ENCODE measurements at places on chromosomes 2 and 18.
A peak's percentile ranks its signal among the peaks of the same experiment; 100 is the strongest.

GRCh38 chr2:235555371-235555770, 61.5 kb downstream of the AGAP1 start:
- peak; percentile 84 for DNase-seq

- peak; percentile 59 for DNase-seq
These were observed 13.0 kb downstream of the PPM1B start for GRCh38 chr2:44181648-44182047.

DNA sequence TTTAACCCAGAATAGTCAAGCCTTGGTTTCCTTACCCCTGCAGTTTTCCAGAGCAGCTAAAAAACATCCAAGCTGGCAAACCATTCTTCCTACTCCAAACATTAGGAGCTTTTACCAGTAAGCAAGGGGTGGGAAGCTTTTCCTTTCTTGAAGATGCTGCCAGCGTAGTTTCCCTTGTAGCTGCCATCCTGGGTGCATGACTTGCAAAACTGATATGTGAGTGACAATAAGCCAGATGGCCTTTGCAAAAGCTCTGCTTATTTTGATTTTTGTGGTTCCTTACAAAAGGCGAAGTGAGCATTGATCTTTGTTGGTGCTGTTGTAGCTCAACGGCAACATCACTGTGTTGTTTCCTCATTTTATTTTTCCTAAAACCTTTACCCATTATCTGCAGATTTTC, 138.8 kb downstream of the WDSUB1 start:
- DNase-seq = peak; percentile 56

DNA sequence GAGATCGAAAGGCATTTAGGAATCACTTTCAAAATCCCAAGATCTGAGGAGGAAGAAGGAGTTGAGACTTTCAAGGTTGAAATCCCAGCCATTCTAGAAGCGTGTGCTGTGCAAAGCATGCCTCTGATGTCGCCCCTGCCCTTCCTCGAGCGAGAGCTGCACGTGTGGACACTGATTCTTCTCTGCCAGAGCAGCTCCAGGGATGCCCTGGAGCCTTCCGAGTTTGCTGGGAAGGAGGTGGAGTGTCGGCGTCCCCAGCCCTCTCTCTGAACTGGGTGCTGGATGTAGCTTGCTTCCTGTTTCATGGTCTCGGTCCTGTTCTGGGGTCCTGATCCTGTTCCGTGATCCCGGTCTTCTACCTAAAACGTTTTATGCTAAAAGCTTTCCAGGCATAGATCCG, 76.1 kb downstream of the TWIST2 start:
- DNase-seq = no peak

- DNase-seq = no peak
These were observed 23.4 kb downstream of the AKAIN1 start for GRCh38 chr18:5173646-5174045.

DNA sequence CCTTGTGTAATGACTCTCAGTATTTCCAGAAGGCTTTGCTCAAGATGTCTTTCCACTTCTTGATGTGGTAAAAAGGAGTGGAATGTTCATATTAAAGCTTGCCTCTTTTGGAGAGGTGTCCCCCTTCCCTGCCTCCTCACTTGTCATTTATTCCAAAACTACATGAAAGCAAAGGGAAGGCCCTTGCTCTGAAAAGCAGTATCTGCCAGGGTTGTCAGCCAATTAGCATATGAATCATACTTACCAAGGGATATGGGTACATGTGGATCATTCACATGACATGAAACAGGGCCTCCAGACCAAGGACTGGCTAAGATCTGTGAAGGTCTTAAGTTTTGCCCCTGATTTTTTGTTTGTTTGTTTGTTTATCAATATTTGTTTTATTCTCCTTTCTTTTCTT, 31.3 kb downstream of the ANXA4 start:
- DNase-seq = no peak

DNA sequence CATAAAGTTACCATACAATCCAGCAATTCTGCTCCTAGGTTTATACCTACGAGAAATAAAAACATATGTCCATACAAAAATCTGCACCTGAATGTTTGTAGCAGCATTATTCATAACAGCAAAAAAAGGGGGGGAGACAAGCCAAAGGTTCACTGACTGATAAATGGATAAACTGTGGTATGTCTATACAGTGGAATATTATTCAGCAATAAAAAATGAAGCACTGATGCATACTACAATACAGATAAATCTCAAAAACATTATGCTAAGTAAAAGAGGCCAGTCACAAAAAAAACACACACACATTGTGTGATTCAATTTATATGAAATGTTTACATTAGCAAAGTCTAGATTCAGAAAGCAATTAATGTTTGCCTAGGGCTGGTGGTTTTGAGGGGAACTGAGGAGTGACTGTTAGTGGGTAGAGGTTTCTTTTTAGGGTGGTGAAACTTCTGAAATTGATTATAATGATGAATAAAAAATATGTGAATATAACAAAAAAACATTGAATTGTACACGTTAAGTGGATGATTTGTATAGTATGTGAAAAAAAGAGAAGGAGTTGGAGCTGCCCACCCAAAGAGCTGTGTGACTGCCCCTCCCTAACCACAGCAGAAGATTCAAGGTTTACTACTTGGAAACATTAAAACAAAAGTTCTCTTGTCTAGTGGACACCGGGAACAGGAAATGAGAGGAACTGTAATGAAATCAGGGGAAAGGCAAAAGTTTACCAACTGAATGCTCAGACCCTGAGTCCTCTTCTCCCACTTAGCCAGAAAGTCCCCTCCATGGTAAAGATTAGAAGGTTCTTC, 13.4 kb downstream of the COLEC12 start:
- no peak for DNase-seq

GRCh38 chr18:58254873-58255511, 211.0 kb downstream of the NEDD4L start:
- DNase-seq = no peak

DNA sequence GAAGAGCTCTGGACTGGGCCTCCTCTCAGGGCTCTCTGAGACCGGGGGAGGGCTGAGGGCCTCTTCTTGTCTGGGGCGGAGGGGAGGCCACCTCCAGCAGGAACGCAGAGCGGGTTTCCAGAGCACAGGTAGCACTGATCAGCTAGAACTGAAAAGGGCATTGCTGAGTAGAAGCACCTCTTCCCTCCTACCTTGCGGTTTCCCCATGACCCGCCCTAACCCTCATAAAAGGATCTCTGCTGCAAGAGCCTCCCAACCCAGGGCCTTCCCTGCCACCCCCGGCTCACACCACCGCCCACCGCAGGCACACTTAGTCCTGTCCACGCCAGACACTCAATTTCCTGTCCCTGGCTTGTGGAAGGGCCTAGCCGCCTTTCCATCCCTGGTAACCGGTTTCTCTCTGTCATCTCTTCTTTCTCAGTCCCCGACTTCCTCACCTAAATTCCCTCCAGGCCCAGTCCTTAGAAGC, 966 bp downstream of the ADCY3 start:
- DNase-seq = no peak

GRCh38 chr2:104599787-104600510, 254.0 kb upstream of the POU3F3 start:
- peak; percentile 81 for DNase-seq

- no peak for DNase-seq
These were observed 155.8 kb downstream of the ZNF516 start for GRCh38 chr18:76339246-76339620.

DNA sequence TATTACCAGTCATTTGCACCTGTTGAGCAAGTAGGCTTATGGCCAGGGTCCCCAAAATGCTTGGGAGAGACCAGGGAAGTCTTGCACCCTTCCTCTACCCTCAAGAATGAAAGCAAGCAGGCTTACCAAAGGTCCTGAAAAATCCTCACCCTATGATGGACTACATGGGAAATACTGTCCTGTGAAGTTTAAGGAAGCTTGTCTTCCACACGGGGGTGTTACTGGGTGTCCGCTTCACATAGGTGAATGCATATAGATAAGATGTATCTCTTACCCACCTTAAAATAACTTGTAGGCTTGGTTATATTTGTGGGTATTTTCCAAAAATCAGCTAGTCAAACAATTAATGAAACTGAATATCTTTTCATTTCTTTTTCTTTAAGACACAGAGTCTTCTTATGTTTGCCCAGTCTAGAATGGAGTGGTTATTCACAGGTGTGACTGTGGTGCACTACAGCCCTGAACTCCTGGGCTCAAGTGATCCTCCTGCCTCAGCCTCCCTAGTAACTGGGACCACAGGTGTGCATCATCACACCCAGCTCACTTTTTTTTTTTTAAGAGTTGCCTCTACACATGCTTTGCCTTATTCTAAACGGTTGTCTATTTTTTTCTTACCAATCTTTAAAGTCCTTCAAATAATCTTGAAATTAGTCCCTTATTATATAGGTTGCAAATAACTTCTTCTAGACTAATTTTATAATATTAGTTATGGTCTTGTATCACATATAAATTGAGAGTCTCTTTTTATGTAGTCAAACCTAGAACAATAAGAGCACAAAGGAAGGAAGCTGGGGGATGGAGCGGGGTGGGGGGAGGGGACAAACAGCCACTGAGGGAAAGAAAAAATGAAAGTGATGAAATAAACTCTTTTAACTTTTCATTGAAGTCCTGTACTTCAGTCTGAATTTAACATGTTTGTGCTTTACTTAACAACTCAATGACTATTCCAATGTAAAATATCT, 49.0 kb downstream of the CERKL start:
- no peak for DNase-seq

DNA sequence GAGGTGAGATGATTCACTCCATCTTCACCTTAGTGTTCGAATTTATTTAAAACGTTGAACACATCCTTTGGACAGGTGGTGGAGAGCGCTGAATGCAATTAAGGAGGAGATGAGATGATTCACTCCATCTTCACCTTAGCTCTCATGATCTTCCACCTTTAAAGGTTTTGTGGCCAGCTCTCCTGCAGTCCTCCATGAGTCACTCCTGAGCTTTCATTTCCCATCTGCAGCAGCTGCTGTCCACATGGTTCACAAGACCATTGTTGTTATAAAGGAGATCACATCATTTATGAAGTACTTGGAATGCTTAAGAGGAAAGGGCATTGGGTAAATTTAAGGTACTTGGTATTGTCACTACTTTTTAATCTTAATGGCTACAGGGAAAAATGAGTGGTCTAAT, 298.5 kb downstream of the PAX3 start:
- DNase-seq = no peak

- no peak for DNase-seq
These were observed 90.8 kb downstream of the DSEL start for GRCh38 chr18:67425672-67426071.

DNA sequence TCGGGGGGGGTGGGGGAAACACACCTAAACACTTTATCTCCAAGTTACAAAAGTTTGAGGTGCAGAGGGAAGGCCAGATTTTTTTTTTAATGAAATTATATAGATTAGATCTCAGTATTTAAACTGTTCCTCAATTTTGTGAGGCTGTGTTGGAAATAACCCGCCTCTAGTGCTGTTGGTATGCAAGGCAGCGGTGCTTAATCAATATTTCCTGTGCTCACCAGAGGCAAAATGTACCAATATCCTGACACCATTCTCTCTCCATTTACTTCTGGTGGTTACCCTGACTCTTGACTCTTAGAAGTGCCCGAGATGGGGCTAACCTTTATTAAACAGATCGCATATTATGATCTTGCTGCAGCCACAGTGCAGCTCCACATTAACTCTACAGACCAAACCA, 54.8 kb upstream of the EML6 start:
- no peak for DNase-seq

DNA sequence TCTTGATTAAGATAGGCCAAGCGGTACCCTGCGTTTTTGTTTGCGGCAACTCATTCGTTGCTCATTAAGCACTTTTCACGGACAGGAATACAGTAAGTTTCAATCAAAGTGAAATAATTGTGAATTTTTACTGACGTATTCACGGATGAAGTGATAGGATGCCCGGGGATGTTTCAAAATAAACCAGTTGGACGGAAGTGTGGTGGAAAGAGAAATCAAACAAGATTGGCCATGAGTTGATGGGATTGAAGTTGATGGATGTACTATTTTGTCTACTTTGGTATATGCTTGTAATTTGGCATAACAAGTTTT, 481 bp downstream of the TMEM177 start:
- no peak for DNase-seq

GRCh38 chr2:240629968-240630770, 4.9 kb downstream of the GPR35 start:
- no peak for DNase-seq

GRCh38 chr2:155218945-155219344, 520.5 kb downstream of the KCNJ3 start:
- DNase-seq = no peak

DNA sequence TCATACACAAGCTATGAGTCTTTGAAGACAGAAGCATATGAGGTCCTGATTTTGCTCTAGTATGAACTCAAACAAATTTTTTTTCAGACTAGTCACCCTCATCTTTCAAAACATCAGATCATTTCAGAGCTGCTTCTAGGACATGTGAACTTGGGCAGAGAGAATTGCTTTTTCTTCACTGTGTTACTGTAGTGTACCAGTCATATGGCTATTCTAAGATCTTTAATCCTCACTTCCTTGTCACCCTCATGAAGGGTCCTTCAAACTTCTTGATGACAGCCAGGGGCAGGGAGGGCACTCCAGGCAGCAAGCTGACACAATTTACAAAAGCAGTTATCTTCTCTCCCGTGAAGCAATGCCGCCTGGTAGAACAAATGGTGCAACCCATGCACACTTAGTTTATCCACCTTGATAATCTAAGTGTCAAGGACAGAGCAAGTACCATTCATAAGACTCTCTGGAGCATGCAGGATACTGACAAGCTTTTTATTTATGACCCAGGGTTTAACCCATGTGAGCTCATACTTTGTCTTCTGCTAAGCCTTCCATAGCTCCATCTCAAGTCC, 200.6 kb downstream of the DPP10 start:
- no peak for DNase-seq

- DNase-seq = no peak
These were observed 59.5 kb upstream of the ITPRID2 start for GRCh38 chr2:181832015-181832414.

DNA sequence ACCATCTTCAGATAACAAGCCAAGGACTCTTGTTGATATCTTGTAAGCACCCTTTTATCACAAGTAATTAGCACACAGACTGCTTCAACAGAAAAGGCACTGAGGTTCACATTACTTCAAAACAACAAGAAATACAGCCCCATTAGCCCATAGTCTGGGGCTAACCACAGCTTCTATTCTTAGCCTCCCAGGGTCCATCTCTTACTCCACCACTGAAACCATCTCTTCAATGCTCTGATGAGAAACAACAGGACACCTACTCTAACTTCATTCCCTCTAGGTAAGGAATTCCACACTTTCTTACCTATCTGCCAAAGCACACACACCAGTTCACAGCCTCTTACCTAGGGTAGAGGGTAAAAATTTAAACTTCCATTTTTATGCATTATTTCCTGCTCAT, 26.4 kb upstream of the CYTIP start:
- DNase-seq = peak; percentile 71

- no peak for DNase-seq
These were observed 848 bp downstream of the VRK2 start for GRCh38 chr2:58047373-58047935.

DNA sequence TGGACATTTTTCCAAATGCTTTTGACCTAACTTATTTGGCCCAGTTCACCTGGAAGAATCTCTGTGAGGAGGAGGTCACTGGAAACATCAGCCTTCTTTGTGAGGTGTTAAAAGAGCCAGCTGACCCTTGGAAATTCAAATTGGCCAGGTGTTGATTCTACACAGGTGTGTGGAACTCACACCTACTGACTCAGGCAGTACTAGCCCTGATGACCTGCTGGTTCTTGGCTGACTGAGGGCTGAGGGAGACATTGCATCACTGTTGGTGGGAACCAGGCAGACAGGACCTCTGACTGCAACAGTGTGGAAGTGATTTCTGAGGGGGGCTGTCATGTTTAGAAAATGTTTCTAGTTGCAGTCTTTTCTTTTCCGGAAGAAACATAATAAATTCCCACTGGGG, 242.2 kb upstream of the LRRTM1 start:
- no peak for DNase-seq
